ENCODE measurements at places on chromosomes 11 and 22.
A peak's percentile ranks its signal among the peaks of the same experiment; 100 is the strongest.

- DNase-seq = no peak
These were observed 45.1 kb downstream of the LRFN4 start for GRCh38 chr11:66901964-66902390.

- DNase-seq = no peak
These were observed 22.1 kb upstream of the TMEM135 start for GRCh38 chr11:87015645-87016044.

DNA sequence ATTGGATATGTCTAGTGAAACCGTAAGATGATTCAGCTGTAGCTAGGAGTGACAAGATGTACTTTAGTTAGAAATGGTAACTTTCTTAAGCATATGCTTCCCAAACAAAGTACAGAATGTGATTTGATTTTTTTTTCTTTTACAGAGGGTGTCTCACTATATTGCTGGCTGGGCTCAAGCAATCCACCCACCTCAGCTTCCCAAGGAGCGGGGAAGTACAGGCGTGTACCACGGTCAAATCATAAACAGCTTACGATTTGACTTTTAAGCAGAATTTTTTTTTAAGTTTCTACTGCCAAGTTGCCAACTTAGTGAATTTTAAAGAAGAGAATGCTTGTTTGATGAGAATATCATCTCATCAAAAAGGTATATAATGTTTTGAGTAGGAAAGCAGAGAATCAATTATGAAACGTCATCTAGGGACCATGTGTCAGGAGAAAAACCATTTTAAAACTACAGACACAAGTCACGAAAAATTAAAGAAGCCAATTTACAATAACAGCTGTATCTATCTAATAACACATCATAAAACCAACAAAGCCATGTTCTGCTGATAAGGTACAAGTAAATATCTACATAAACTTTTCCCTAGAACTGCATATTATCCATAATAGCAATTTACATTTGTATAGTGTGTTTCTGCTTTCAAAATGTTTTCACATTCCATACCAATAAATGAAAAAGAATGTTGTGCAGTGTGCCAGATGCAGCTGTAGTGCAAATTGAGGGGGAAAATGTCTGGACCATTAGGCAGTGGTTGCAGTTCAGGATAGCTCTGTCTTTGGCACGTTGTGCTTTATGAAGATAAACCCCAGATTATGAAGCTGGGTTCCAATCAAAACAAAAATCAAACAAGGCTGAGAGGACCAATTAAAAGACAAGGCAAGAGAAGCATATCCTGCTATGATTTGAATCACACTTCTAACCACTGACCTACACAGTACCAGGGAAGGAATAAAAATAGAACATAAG is 33.7 kb upstream of the USP47 start:
- DNase-seq = no peak

GRCh38 chr11:47271961-47272661 is 2.2 kb downstream of the MADD start:
- peak; percentile 90 for DNase-seq

GRCh38 chr11:70353900-70354568 is 44.3 kb upstream of the CTTN start:
- no peak for DNase-seq

- no peak for DNase-seq
These were observed 3.1 kb upstream of the MYEOV start for GRCh38 chr11:69290806-69291205.

DNA sequence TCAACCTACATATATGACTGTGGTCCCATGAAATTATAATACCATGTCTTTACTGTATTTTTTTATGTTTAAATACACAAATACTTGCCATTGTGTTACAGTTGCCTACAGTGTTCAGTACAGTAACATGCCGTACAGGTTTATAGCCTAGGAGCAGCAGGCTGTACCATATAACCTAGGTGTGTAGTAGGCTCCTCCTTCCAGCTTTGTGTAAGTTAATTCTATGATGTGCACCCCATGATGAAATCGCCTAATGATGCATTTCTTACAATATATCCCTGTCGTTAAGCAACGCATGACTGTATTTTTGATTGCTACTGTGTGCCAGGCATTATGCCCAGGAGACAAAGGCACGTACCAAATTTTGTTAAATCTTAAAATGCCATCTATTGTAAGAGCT is 163.7 kb downstream of the LDLRAD3 start:
- DNase-seq = no peak

DNA sequence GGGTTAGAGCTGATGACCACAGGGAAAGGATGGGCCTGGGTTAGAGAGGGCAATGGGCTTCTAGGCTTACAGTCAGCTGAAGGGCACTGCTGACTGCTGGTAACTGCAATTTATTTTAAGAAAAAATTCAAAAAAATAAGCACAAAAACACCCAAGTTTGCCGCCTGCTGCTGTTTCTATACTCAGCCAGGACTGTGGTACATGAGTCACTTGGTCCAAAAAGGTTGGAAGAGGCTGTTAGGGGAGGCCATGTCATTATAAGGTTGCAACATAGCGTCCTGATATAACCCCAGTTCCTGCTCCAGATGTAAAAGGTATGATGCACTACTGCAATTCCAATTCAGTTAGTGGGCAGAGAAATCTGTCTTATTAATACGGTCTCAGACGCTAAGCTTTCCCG is 98.9 kb downstream of the ETS1 start:
- no peak for DNase-seq
